ENCODE measurements at places on chromosomes 2 and 18.

GRCh38 chr18:6728331-6728730, 1.2 kb upstream of the ARHGAP28 start:
- DNase-seq = no peak

DNA sequence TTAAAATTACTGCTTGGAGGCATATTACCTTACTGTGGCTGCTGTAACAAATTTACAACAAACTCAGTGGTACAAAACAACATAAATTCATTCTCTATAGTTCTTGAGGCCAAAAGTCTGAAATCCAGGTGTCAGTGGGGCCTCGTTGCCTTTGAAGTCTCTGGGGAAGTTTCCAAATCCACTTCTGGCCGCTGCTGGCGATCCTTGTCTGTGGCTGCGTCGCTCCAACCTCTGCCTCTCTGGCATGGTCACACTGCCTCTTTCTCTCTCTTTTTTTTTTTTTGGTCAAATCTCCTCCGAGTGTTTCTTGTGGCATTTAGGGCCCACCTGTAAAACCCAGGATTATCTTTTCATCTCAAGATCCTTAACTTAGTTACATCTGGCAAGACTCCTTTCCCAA, 182.8 kb downstream of the ST6GAL2 start:
- DNase-seq = no peak

GRCh38 chr2:63665091-63665490, 76.3 kb downstream of the MDH1 start:
- DNase-seq = no peak

- no peak for DNase-seq
These were observed 95.4 kb upstream of the FZD7 start for GRCh38 chr2:201938156-201938775.

DNA sequence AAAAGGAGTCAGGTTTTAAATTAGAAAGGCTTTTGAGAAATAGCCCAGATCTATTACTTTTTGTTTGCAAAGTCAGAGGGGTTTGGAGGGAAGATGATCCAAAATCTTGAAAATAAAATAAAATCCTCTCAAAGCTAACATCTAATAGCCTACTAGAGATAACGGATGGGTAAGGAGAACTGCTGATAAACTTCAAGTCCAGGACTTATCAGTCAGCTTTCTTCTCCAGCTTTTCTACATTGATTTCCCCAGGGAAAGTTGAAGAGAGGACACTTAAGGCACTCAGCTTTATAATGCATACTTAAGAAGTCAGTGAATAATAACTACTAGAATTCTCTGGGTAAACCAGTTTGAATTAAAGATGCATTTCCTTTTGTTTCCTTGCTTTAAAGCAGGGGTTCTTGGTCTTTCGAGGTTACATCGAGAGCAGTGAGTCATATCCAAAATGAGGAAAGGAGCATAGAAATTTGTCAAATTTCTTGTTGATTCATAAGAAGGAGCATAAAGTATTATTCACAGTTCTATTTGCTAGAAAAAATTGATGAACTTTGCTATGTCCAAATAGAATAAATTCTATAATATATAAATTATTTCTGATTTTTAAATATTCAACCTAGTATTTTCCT, 43.2 kb upstream of the ITPRID2 start:
- DNase-seq = no peak

- no peak for DNase-seq
These were observed 26.9 kb downstream of the MAIP1 start for GRCh38 chr2:199982126-199982843.

GRCh38 chr2:232232915-232233314, 145.6 kb upstream of the ALPP start:
- no peak for DNase-seq

DNA sequence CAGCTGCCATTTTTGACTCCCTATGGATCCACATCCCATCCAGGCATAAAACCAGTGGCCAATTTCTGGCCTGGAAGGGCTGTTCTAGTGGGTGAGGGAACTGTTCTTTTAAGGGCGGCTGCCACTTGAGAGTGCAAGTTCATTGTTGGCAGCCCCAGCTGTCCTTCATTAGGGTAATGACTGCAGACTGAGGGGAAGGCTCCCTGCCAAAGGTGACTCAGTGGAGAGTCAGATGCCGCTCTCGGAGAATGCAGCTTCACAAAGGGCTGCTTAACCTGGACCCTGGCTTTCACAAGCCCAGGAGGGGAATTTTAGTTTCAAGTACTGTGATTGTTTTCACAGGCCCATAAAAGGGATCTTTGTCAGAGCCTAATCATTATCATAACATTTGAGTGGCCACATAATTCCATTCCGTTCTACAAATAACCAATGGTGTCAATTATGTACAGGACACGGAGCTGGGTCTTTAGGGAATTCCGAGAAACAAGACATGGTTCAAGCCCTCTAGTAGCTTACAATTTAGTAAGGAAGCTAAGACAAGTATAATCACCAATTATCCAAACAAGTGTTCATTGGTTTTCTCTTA, 235.7 kb downstream of the CDCA7 start:
- no peak for DNase-seq

DNA sequence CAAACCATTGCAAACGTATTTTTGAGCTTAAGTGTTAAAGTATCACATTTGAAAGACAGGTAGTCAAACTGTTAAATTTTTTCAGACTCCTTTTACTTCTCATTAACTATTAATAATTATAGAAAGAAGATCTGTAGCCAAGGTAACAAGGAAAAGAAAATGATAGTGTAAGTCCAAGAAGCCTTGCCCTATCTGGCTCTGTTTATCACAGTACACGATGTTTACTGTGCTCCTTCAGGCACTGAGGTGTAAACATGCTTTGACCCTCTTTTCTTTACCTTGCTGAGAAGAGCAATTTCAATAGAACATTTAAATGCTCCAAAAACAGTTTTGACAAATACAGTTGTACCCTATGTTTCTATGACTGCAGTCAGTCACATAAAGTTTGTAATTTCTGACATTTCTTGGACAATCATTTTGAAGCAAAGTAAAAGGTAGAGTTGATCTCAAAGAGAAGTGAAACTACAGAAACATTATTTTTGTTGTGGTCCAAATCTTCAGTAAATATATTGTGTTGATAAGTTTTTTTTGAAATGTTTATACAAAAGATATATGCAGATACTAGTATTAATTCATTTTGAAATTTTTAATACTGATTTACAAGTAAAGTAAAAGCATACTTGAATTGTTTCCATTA, 152.6 kb upstream of the KYNU start:
- DNase-seq = no peak

DNA sequence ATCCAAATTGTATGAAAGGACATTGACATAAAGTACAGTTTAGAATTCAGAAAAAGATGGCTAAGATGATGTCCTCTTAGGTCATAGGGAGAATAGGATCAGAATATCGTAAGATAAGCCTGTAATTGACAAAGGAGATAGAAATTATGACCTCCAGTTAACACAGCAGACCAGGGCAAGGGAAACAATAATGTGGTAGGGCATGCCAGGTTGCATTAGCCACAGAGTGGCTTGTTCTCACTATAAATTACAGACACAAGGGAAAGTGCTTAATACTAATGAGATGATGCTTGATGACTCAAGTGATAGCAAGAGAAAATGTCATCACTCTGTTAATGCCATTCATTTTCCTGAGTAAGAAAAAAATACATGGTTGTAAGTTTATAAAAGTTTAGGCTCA, 48.9 kb upstream of the LRP1B start:
- no peak for DNase-seq

DNA sequence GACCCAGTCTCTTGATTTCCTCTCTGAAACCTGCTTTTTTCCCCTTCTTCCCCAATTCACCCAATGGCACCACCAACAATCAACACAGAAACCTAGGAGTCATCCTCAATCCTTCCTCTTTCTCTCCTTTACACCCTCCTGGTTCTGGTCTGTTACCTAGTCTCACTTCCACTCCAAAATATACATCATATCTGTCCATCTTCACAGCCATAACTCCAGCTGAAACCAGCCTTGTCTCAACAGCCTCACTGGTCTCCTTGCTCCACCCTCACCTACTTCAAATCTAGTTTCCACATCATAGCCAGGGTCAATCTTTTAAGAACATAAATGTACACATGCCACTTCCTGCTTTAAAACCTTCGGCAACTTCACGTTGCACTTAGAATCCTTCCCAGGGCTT, 11.8 kb upstream of the TWSG1 start:
- DNase-seq = no peak

GRCh38 chr2:161223139-161223732, 63.0 kb downstream of the TANK start:
- no peak for DNase-seq

GRCh38 chr2:97797355-97797754, 84.0 kb downstream of the ZAP70 start:
- no peak for DNase-seq

- no peak for DNase-seq
These were observed 183.8 kb downstream of the TFCP2L1 start for GRCh38 chr2:121101093-121101715.

GRCh38 chr2:152227969-152228592, 52.5 kb upstream of the STAM2 start:
- DNase-seq = no peak

GRCh38 chr2:69789175-69789721, 40.2 kb upstream of the GMCL1 start:
- no peak for DNase-seq

DNA sequence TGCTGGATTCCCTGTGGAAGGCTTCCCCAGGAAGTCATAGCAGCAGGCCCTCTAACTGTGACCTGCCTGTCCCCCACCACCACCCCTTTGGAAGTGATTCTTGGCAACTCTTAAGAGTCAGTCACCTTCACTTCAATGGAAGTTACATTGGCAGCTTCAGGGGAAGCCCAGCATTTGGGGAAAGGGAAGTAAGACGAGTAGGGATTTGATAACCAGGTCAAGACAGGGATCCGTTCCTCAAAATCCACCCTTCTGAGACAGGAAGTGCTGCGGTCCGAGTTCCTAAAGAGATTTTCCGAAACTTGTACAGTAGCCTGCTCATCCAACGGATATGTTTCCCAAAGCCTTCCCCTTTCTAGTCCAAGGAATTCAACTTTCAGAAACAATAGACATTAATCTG, 54.2 kb downstream of the MRPL35 start:
- no peak for DNase-seq

DNA sequence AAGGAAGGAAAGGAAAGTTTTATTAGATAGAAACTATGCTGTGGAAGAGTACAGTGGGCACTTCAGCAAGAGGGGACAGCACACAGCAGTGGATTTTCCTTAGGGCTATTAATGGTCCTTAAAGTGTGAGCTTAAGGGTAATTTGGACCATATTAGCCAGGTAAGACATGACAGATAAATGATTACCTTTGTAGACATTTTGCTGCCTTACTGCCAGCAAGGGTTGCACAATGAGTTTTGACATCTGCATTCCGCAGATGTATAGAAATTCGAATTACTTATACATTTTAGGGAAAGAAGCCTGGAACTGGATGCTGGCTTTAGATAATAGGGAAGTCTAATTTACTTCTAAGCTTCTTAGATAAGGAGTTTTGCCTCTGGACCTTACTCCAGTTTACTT, 14.0 kb upstream of the UBE2F start:
- DNase-seq = no peak

DNA sequence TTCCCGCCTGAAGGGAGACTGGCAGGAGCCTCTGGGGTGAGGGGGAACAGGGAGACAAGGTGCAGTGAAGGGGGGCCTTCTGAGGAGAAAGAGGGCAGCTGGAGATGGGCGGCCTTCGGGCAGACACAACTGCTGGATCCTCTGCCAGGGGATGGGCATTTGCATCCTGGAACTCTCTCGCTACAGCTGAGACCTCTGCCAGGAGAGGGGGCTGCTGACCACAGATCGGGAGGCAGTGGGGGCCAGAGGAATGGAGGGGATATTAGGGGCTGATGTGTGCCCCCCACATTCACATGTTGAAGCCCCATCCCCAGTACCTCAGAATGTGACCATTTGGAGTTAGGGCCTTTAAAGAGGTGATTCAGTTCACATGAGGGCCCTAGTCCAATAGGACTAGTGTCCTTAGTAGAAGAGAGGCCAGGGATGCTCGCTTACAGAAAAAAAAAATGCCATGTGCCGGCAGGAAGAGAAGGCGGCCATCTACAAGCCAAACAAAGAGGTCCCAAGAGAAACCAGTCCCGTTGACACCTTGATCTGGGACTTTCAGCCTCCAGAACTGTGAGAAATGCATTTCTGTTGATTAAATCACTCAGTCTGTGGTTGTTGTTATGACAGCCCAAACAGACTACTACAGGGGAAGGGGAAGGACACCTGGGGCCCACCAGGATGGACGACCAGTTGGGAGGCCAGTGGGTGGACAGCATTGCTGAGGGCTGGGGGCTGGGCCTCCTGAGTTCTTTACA, 50.0 kb downstream of the TRABD2A start:
- DNase-seq = no peak

- DNase-seq = no peak
These were observed 114.2 kb upstream of the ID2 start for GRCh38 chr2:8567469-8568260.

GRCh38 chr2:219057709-219058540, 2.8 kb downstream of the IHH start:
- no peak for DNase-seq

DNA sequence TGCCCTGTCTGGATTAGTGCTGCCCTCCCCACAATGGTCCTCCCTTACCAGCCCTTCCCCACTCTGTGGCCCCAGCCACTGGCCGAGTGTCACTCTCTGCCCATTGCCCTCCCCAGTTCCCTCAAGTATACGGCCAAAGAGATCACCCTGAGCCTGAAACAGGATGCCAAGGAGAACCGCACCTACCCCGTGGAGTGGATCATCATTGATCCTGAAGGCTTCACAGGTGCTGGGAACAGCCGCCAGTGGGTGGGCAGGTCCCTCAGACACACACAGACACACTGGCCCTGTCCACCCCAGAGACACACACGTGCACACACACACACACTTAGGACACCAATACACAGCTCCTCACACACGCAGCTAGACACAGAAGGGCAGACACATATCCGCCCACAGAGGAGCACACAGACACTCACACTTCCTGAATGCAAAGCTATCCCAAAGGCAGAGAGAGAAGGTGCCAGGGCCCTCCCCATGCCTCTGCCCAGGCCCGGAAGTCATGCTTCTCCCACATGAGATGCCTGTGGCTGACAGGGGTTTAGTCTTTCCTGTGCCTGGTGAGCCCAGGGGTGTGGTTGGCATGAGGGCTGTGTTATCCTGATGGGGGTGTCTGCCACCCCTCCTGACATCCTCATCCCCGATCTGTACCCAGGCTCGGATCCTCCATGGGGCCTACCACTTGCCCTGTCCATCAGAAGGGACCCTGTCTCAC, 2.9 kb downstream of the CHRND start:
- no peak for DNase-seq

GRCh38 chr2:62471816-62472215, 34.2 kb downstream of the TMEM17 start:
- peak; percentile 34 for DNase-seq

- DNase-seq = no peak
These were observed 222.0 kb upstream of the FN1 start for GRCh38 chr2:215657844-215658243.

- DNase-seq = no peak
These were observed 39.6 kb downstream of the RTTN start for GRCh38 chr18:70165936-70166335.

DNA sequence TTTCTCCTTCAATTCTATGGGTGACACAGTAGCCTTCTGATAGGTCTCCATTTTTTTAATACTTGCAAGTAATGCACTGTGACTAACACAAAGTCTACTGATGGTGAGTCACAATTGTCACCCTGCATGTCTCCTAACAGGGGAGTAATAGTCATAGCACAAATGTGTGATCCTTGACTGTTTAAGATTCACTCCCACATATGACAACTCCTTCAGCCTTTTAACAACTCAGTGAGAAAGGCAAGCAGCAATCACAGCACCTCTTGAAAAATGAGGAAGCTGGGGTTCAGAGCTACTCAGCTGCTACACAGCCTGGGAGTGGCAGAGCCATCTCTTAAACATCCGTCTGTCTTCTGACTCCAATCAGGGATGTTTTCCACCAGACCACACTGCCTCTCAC, 63.8 kb downstream of the EHD3 start:
- DNase-seq = no peak

GRCh38 chr18:37674570-37674969, 109.0 kb upstream of the CELF4 start:
- DNase-seq = no peak
